ENCODE measurements at places on chromosomes 2 and 18.

GRCh38 chr2:72090781-72091482 is 56.7 kb downstream of the CYP26B1 start:
- DNase-seq: no peak

DNA sequence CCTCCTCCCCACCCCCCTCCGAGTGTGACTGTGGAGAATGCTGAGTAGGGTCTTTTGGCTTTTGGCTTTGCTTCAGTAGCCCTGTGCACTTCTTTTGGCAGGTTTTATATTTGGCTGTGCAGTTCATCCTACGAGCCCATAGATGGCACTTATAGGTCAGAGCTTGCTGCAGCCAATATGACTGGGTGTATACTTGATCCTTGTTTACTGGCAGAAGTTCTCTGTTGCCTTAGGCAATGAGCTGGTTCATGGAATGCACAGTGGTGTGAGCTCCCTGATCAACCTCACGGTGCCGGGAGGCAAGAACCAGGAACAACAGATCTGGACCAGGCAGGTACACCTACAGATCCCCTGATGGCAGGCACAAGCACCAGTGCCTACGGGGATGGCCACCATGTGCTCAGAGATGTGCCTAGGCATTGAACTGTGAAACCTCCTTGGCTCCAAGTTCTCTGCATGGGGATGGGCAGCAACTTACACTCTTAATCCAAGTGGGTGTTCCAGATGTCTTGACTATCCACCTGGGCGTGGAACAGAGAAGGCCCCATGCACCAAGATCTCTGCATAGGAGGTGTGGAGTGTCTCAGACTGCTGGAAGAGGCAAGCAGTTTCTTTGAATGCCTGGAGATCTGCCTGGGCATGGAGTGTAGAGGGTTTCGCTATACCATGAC is 190.4 kb downstream of the KIAA1328 start:
- no peak for DNase-seq

DNA sequence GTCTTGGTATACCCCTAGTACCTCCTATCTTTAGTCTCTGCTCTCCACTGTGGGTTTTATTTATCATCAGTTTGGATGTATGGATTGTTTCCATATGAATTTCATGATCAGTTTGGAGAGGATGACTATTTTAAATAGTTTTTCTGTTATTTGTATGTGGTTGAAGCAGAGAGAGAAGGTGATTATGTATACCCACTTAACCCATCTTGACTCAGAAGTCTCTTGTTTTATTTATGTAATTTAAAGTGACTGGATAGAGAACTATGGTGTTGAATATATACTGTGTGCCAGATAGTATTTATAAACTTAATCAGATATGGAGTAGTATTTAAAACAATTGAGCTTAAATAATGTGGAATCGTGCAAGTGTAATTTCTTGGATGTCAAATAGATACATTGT is 39.9 kb downstream of the SMAD4 start:
- DNase-seq: no peak

GRCh38 chr2:152499896-152500735 is 165.1 kb downstream of the FMNL2 start:
- no peak for DNase-seq

DNA sequence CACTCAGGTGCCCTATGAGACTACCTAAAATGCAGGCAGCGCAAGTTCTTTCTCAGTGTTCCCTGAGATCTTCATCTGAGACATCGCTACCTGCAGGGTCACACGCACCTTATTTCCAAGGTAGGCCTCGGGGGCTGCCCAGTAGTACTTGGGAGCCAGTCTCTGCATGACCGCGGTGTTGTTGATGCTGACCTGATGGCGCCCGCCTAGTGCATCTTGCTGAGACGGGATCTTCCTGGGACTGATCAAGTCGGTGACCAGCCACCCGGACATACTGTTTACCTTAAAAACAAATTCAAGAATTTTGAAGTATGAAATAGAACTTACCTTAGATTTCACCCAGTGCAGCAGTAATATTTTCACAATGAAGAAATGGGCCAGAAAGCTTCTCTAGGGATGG is 80.1 kb downstream of the LAMA1 start:
- no peak for DNase-seq

DNA sequence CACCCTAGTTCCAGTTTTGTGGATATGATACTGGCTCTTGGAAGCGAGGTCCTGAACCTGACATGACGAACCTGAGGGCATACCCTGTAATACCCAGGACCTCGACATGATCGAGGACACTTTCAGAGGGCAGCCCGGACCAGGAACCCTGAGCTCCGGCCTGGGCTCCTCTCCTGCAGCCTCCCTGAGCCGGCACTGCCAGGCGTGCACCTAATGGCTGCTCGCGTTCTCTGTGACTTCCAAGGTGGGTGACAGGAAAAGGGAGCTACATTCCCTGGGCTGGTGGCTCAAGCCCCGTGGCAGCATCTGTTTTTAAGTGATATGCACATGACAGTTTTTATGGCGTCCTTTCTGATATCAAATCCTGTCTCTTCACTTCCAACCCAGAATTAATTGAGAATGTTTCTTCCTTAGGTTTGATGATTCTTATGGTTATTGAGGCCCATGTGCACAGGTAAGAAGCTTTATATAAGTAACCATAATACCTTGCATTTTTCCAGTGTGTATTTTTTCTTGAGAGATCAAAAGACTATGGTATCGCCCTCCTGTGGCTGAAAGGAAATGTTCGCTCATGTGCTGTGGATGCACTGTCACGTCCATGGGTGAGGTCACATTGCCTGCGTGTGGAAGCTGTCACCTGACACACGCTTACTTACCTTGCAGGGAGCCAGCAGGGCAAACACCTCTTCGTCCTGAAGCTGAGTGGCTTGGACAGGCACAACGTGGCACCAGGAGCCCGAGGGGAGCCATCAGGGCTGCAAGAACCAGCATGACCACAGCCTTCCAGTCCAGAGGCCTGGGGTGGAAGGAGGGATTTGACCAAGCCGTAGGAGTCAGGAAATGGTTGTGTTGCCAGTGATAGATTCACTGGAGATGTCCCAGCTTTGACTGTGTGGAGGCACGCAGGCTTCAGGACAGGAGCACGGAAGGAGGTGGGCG is 367.4 kb upstream of the MYT1L start:
- DNase-seq: no peak

DNA sequence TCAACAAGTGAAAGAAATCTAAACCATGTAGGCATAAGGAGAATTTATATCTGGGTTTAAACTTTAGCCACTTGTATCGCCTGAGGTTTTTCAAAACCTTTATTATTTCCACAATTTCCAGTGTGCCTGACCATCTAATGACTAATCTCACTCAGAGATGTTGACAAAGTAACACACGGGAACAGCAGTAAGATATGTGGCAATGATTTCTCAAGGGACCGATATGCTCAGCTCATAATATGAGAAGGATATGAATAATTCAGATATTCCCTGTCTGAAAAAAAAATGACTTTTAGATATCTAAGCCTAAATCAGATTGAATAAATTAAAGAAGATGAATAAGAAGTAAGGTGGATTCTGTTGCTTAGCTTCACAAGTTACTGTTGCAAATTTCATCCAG is 43.5 kb downstream of the TMEM163 start:
- no peak for DNase-seq

DNA sequence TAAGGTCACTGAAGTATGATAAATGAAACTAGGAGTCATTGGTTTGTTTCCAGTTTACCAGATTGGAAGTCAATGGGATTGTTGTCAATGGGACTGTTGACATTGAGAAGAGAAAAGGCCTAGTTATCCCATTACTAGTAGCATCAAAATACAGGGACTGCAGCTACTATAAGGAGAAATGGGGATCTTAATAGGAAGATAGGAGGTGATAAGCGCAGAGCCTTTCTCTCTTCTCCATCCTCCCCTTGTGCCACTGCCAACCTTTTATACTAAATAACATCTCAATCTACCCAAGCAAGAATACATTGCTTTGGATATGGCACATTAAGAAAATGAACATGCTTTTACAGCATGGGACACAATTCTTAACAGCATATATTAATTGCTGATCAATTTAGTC is 10.5 kb upstream of the BBS5 start:
- DNase-seq: no peak

Measured in HTR-8/SVneo (cell line).